ENCODE measurements at places on chromosomes 2 and 18. TPM values are rescaled to one million over a fixed set of nuclear protein-coding genes. Genes with fewer than 3 reads are reported as not detected.

The ACOXL gene
- 0.63 TPM for total RNA-seq

DNA sequence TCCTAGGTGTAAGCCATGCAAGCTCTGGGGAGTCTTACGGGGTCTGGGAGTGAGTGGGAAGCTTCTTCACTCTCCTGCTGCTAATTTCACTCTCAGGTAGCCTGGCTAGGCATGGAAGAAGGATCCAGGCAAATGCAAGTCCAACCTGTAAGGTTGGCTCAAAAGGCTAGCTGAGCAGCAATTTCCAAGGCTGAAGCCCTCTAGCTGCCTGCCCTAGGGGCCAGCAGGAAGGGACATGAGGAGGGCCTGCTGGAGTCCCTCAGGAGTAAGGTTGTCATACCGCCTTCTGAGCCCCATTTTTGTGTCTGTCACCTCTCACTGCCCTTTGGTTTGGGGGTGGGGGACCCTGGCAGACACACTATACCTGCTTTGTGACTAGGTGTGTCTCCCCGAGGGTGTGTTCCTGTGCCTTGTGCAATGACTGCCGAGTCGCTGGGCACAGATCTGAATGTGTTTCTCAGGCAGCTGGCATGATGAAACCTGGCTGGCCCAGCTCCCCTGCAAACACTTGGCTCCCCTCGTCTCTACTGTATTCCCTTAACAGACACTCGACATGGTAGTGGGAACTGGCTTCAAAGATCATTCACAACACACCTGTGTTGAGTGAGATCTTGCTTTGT lies 123.9 kb upstream of the FAM136A start:
- ATAC-seq, result no peak

DNA sequence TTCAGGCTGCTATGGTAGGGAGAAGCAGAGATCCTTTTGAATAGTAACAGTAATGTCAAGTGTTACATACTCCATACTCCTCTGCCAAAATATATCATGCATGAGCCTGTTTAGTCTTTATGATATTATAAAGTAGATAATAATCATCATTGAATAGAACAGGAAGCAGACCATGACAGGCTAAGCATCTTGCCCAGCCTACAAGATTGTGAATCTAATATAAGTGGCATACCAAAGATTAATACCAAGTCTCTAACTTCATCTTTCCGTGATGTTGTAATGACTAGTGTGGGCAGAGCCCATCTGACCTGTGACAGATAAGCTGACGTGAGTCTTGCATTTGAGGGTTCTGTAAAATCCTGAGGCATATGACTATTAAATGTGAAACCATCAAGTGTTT lies 13.1 kb downstream of the NDUFB3 start:
- ATAC-seq, result no peak

The RGPD5 gene
- 21.2 TPM for total RNA-seq

DNA sequence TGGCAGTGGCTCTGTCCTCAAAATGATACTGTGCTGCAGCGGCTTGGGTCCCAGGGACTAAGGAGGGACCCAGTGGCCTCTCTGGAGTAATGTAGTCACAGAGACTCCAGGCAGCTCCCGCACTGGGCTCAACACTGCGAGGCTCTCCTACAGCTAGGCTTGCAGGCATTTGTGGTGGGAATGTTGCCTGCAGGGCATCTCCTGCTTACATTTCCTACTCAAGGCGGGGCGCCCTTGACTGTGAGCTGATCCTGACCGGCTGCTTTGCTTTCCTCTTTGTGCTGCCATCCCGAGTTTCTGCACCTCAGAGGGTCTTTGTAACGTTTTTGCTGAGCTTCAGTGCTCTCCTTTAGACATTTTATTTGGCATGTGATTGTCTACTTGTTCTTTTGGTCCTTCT lies 177.4 kb upstream of the FN1 start:
- ATAC-seq, result no peak

The CYP1B1 gene
- 0.52 TPM for total RNA-seq

DNA sequence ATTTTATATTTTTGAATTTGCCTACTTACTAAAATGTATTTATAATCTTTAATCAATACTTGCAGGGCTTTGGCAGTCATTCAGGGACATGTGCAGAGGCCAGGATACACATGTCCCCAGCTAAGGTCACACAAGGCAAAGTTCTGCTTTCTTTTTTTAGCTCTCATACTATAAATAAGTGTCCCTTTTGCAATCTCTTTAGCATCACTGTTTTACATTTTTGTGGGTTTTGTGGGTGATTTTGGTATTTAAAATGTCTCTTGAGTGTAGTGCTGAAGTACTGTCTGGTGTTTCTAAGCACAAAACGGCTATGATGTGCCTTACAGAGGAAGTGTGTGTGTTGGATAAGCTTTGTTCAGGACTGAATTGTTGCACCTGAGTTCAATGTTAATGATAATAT lies 309.0 kb upstream of the GULP1 start:
- no peak for ATAC-seq

GRCh38 chr2:105385731-105386540 lies 12.9 kb downstream of the FHL2 start:
- no peak for ATAC-seq

The ERICH2 gene
- total RNA-seq, result not detected

The PDCD1 gene
- total RNA-seq, result not detected

GRCh38 chr2:8587920-8588830 lies 93.7 kb upstream of the ID2 start:
- ATAC-seq, result no peak

DNA sequence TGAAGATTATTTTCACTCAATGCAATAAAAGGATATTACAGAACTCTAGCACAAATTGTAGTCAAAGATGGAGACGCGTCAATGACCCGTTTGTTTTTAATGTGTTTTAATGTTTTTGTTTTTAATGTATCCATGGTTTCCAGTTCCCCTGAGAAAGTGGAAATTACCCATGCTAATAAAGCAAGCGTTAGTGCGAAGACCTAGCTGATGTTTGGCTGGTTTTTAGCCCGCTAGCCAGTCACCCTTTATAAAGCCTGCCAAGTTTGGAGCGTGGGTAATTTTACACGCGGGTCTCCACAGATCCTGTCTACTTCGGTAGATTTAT lies 430 bp upstream of the CHMP1B start:
- ATAC-seq, result peak; percentile 59

DNA sequence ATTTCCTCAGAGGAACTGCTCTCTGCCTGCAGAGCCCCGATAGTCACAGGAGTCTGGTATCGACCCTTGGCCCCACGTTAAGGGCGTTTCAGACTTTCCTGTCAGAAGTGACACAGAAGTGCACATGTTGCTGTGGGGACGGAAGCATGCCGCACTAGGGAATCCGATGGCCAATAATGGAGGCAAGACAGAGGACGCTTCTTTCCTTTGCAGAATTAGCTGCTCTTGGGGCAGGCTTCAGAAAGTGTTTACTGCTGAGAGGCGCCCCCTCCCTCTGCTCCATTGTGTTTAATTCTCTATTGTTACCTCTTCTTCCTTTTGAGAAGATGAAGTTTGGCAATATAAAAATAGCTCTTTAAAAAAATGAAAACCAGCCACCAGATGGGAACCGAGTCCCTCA lies 118.6 kb upstream of the EML6 start:
- no peak for ATAC-seq

GRCh38 chr18:35407871-35408481 lies 30.8 kb upstream of the ZNF396 start:
- ATAC-seq, result peak; percentile 66

DNA sequence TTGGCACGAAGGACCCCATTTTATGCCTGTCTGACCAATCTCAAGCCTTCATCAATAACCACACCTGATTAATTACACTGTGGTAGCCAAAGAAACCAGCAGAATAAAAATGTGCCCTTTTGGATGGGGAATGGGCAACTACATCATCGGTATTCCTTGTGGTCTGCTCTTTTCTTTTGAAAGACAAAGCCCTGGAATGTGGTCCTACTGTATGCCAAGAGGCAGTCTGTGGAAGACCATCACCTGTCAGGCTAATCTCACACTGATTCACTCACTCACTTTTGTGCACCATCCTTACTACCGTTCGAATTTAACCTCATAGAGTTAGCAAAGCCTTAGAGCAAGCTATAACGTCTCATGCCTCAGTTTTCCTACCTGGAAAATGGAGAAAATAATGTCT lies 275.2 kb upstream of the LRRTM1 start:
- ATAC-seq, result no peak

GRCh38 chr2:144629935-144630334 lies 110.0 kb upstream of the ZEB2 start:
- no peak for ATAC-seq

- no peak for ATAC-seq
Measured at GRCh38 chr2:118813601-118814339, 33.7 kb downstream of the EN1 start.

- no peak for ATAC-seq
Measured at GRCh38 chr18:65817178-65817577, 66.4 kb downstream of the CDH7 start.

- ATAC-seq, result peak; percentile 41
Measured at GRCh38 chr18:23243178-23243577, 107.9 kb downstream of the CABLES1 start.

DNA sequence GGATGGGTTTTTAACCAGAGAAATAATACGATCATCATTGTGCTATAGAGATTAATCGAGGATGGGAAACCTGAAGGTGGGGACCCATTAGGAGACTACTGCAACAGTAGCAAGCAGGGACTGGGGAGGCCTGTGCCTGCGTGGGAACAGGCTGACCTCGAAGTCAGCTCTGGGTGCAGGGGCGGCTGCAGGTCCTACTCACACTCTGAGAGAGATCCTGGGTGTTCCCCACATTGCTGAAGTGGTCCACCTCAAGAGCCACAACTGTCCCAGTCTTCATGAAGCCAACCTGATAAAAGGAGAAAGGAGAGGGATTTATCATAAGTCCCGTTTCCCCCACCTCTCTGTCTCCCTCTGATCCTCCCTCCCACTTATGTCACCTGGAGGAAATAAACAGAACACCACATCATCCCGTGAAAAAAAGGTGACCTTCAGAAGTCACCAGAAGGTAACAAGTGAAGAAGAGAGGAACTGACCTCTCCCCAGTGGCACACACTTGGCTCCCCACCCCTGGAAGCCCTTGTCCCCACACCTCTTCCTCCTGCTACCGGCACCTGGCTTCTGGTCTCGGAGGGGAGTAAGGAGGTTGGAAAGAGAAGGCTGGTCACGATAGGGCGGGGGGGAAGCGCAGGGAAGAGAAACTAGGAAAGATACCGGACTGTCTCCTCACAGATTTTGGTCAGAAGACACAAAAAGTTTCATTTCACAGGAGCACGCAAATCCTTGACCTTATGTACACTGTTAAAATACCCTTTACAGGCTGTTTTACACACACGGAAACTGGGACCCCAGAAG lies 50.4 kb downstream of the XDH start:
- ATAC-seq, result no peak

DNA sequence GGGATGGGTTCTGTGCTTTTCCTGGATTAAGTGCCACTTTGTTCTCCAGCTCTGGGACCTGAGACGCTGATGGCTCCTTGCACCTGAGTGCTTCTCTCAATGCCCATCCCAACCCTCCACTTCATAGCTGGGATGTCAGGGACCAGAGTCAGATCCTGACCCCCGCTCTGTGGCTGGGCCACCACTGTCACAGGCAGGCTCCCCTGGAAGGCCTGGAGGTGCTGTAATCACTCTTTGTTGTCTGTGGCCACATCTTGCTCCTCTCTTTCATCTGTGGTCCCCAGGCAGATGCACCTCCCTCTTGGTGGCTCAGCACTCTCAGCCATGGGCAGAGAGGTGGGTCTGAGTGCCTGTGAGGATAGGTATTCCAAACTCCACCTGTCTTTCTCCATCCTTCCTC lies 62.4 kb downstream of the CAPN13 start:
- no peak for ATAC-seq

The SCN3A gene
- 39.8 TPM for total RNA-seq

The EVA1A gene
- total RNA-seq, result 2.2 TPM

- peak; percentile 76 for ATAC-seq
Measured at GRCh38 chr2:235793163-235793752, 299.4 kb downstream of the AGAP1 start.

- no peak for ATAC-seq
Measured at GRCh38 chr2:230968921-230969658, 26.8 kb upstream of the SPATA3 start.

DNA sequence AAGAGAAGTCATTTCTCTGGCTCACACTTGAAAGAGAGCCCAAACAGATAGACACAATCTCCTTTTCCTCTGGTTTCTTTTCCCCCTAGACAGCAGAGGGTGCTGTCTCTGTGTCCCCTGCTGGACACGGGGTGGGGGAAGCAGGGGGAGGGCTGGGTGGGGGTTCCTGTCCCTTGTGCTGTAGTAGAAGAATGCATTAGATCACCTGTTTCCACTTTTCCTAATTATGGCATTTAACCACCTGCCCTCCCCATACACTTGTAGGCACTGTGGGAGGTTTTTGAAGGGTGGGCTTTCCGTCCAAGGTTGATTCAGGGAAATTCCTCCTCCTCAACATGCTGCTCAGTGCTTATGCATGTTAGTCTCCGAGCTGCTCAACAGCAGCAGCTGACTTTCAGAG lies 206.2 kb upstream of the EPAS1 start:
- ATAC-seq, result peak; percentile 99

DNA sequence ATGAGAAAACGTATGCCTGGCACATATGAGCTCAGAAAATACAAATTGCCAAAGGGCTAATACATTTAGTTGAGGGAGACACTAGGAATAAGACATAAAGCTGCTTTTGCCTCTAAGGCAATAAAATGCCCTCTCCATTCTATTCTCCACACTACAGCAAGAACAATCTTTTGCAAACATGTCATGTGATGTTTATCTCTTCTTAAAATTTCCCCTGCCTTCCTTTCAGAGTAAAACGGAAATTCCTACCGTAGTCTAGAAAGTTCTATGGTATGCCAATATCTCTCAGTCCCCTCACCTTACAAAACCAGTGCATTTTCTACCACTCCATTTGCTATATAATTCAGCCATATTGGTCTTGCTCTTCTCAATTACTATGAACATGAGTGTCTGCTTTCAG lies 33.1 kb downstream of the C18orf54 start:
- no peak for ATAC-seq

- ATAC-seq, result peak; percentile 8
Measured at GRCh38 chr2:240713928-240714746, 22.5 kb downstream of the AQP12A start.

DNA sequence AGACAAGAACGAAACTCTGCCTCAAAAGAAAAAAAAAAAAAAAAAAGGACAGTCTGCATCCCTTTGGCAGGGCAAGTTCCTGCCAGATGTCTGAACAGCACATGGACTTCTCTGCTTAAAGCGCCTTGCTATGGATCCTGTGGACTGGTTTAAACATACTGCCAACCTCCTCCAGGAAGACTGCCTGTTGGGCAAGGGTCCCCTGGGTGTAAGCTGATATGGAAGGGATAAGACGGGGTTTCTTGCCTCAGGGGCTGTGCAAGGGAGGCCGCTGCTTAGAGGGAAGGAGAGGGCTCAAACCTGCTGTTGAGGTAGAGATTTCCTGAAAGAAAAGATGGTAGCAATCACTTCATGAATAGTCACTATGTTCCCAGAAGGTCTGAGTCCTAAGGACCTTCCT lies 22.2 kb downstream of the SKA1 start:
- ATAC-seq, result no peak

DNA sequence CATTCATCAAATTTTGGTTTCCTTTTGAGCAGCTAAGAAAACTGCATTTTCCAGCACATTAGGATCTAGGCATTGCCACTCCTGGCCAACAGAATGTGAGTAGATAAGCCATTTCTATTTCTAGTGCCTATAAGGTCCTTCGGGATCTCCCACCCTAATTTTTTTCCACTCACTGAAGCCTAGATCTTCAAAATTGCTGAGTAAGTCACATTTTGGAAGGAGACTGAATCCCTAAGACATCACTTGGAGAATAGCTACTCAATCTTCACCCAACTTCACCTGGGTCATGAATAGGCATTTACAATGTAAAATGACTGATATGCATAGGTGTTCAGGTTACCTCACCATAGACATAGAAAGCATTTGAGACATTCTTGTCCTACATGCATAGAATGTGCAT lies 548.1 kb upstream of the GYPC start:
- ATAC-seq, result no peak

- ATAC-seq, result no peak
Measured at GRCh38 chr18:49020129-49020528, 69.4 kb upstream of the SMAD7 start.
